ENCODE measurements at places on chromosomes 7 and 10.

DNA sequence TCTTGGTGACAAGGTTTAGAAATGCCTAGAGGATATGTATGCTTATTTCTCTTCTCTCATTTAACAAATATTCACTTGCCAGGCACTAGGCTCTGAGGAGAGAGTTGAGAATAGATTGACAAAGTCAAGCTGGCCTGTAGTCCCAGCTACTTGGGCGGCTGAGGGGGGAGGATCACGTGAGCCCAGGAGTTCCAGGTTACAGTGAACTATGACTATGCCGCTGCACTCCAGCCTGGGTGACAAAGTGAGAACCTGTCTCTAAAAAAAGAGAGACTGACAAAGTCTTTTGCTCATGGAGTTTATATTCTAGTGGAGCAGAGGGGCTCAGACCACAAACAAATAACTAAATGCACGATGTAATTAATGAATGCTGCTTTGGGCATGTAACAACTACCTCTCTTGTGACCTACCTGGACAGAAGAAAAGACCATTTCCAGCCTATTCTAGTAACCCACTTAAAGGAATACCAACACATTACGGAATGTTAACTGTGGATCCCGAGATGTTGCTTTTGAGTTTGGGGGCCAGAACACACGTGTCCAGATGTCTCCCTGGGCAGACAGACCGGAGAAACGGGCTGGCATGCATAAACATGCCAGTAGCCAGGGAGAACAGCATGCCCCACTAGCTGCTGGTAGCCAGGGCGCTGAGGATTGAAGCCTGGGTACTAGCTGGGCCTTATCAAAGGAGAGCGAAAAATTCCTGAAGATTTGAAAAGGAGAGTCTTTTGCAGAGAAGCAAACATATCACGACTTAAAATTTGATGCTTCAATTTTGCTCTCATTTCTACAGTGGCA, 2.6 kb upstream of the BMPR1A start:
- no peak for DNase-seq

DNA sequence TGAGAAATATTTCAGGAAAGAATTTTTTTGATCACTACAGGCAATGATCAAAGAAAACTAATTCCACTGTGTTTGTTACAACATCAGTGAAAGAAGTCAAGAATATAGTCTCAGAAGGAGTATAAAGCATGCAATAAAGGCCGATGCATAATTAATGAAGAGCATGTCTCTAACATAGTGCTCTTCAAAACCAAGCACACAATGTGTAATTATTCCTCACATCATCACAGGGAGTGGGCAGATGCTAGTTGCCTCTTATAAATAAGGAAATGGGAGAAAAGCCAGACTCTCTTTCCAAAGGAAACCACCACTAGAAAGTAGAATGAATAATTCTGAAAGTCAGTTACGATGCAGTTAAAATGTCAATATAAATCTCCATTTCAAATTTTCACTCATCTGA, 220.1 kb downstream of the TEX36 start:
- no peak for DNase-seq

GRCh38 chr7:131674131-131674530, 117.7 kb upstream of the PODXL start:
- no peak for DNase-seq

DNA sequence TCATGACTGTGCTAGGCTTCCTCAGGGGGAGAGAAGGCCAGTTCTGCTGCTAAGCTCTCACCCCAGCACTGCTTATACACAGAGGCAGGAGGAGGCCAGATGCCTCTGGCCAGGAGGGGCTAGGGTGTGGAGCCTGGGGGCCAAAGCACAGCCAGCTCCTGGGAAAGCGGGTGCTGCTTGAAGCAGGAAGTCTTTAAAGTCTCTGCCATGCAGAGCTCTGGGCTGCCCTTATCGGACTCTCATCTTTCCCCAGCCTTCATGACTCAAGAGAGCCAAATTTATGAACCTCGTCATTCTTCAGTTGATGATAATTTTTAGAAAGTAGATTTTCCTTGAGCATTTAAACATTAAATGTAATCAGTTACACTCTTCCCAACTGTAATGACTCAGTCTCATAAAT, 11.2 kb upstream of the TSPAN14 start:
- no peak for DNase-seq

GRCh38 chr10:126128581-126128980, 232.2 kb downstream of the FANK1 start:
- no peak for DNase-seq

GRCh38 chr7:6158424-6159096, 113.9 kb downstream of the CYTH3 start:
- DNase-seq: no peak

- DNase-seq: no peak
Measured at GRCh38 chr10:69466158-69466490, 14.9 kb downstream of the TSPAN15 start.

DNA sequence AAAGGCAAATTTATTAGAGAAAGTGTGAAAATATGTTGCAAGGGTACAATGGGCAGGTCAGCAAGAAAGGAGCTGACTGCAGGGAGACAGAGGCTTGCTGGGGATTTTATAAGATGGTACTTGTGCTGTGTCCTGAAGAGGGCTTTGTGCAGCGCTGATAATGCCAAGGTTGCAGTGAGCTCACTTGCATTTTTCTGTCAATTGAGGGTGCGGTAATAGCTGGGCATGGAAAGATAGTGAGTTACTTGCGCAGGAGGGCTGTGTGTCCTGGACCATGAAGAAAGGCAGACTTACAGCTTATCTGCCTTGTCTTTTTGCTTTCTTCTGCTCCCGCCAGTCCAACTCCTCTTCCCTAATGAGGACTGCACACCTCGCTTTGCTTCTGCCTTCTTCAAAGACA, 12.5 kb downstream of the CDC123 start:
- DNase-seq: no peak

DNA sequence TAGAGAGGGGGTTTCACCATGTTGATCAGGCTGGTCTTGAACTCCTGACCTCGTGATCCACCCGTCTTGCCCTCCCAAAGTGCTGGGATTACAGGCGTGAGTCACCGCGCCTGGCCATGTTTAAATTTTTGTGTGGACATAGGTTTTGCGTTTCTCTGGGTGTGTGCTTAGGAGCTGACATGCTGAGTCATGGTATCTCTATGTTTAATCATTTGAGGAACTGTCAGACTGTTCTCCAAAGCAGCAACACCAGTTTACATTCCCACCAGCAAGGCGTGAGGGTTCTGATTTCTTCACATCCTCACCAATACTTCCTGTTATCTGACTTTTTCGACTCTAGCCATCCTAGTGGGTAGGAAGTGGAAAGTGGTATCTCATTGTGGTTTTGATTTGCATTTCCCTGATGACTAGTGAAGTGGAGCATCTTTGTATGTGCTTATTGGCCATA, 153.7 kb downstream of the DNAJB6 start:
- peak; percentile 72 for DNase-seq

GRCh38 chr7:1431634-1432380, 27.5 kb downstream of the MICALL2 start:
- DNase-seq: no peak

DNA sequence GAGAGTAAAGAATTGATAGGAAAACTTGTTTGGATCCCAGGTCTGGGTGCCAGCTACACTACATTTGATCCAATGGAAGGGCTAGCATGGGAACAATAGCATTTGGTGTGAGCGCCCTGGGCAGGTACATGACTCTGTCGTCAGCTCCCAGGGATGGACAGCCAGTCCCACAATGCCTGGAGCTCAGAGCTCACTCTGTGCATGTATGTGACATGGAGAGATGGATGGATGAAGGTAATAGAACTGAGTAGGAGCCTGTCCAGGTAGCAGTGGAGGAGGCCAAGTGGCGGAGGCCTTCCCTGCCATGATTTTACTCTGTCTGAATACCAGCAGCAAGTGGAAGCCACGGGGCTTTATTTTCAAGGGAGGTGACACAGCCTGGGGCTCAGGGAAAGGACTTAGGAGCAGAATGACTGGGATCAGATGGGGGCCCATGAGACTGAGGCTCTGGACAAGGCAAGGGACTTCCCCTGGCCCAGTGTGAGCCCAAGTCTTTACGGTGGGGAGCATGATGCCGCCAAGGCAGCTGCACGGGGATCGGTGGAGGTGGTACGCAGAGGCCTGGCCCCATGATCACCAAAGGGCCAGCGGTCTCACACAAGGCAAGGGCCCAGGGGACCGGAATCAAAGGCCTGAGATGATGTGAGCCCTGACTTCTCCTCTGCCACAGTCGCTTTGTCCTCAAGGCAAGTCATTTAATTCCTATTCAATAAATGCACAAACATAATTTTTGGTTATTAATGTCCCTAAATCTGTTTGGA, 5.9 kb downstream of the PTPRE start:
- DNase-seq: no peak

DNA sequence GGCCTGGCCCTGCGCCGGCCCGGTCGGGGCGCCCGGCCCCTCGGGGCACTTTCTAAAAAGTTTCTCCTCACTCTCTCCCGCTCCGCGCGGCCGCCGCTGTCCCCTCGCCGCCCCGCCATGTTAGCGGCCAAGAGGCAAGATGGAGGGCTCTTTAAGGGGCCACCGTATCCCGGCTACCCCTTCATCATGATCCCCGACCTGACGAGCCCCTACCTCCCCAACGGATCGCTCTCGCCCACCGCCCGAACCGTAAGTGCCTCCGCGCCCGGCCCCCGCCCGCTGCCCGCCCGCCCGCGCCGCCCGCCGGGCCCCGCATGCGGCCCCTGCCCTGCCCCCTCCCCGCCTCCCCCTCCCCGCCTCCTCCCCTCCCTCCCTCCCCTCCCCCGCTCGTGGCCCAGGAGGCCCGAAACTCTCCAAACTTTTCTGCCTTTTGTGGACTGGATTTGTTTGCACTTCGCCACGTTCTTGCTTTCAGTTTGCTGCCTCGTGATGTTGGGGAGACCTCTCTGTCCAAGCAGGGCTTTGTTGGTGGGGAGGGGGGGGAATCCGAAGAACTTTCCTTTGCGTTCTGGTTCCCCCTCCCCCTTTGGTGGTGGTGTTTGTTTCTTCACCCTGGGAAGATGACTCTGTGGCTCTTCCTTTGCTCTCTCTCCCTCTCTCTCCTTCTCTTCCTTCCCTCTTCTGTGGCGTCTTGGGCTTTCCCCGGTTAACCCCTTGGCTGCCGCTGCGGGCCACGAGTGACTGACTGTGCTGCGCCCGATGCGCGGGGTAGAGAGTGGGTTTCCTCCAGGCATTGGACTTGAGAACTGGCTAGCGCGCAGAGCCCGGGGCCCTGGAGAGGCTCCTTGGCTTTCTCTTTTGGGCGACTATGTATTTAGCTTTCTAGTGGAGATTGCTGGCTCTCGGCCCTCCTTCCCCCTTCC, 1.6 kb downstream of the TCF7L2 start:
- no peak for DNase-seq

DNA sequence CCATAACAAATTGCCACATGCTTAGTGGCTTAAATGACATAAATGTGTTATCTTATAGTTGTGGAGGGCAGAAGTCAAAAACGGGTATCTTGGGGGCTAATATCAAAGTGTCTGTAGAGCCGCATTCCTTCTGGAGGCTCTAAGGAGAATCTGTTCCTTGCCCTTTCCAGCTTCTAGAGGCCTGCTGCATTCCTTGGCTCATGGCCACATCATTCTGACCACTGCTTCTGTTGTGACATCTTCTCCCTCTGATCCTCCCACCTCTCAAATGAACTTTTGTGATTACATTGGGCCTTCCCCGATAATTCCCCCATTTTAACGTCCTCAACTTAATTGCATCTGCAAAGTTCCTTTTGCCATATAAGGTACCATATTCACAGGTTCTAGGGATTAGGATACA, 76.1 kb downstream of the CYP26A1 start:
- DNase-seq: no peak

DNA sequence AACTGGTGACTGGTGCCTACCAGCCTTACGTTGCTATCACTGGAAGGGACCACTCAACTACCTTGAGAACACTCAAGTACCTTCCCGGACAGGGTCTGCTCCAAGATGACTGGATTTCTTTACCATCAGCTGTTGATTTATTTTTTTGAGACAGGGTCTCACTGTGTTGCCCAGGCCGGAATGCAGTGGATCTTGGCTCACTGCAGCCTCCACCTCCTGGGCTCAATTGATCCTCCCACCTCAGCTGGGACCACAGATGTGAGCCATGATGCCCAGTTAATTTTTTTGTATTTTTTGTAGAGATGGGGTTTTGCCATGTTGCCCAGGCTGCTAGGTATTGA, 45.2 kb upstream of the DLG5 start:
- no peak for DNase-seq

GRCh38 chr7:88090240-88090639, 129.6 kb downstream of the SRI start:
- no peak for DNase-seq

DNA sequence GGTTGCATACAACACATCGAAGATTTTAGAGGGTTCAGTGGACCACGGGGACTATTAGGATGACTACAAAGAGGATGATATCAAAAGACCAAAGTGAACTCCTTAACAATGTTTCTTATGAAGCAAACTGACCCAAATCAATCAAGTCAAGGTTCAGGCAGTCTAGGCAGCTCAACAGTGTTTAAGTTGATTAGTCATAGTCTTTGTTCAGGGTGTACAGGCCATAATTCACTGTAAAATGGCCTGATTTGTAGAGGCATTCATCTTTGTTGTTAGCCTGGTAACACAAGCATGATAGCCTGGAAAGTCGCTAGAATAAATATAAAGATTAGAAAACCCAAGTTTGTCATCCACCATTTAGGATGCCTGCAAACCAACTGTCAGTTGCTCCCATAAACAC, 32.6 kb downstream of the ANTXRL start:
- DNase-seq: no peak

GRCh38 chr10:107081644-107082043, 82.9 kb downstream of the SORCS1 start:
- DNase-seq: no peak

DNA sequence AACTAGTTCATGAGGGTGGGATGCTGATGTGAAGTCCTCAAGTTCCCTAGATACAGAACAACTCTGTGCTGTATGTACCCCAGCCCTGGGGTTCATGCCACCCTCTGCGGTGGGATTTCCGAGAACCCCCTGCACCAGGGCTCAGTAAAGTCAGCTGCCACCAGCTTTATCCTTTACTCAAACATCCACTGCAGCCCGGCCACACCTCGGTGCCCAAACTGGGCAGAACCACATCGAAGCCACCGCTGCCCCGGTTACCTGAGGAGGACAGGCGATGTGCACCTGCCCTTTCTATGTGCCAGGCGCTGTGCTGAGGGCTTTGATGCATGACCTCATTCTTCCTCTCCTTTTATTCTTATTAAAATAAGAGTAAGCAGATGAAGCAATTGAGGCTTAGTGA, 9.9 kb upstream of the CALML5 start:
- no peak for DNase-seq

GRCh38 chr10:75508814-75509306, 77.4 kb downstream of the LRMDA start:
- peak; percentile 18 for DNase-seq

All from foreskin keratinocyte (primary cell).